Left renal cortex interstitium (tissue), 4 donors: ENCODE measurements at places on chromosomes 4 and X. TPM values are rescaled to one million over a fixed set of nuclear protein-coding genes. Genes with fewer than 3 reads are reported as not detected.

PPP1R3F gene
- 9.1 TPM for polyA plus RNA-seq

PDE6B gene
- 50.5 TPM for polyA plus RNA-seq

OSTC gene
- 285 TPM for polyA plus RNA-seq

MSX1 gene
- 0.75 TPM for polyA plus RNA-seq

GPR143 gene
- 11.9 TPM for polyA plus RNA-seq

NHS gene
- 15.0 TPM for polyA plus RNA-seq

P2RY10 gene
- 0.22 TPM for polyA plus RNA-seq

ADH4 gene
- polyA plus RNA-seq, result 0.43 TPM

MEPE gene
- polyA plus RNA-seq, result not detected

PAGE5 gene
- polyA plus RNA-seq, result not detected

SLC10A4 gene
- polyA plus RNA-seq, result 0.13 TPM

LUZP4 gene
- polyA plus RNA-seq, result not detected

GAGE1 gene
- polyA plus RNA-seq, result not detected

APBB2 gene
- 63.5 TPM for polyA plus RNA-seq

CORIN gene
- polyA plus RNA-seq, result 5.4 TPM

VBP1 gene
- 82.5 TPM for polyA plus RNA-seq

SLIT2 gene
- 53.6 TPM for polyA plus RNA-seq

FAT1 gene
- 257 TPM for polyA plus RNA-seq

VCX3B gene
- 0.68 TPM for polyA plus RNA-seq

ARAP2 gene
- polyA plus RNA-seq, result 7.7 TPM

SPANXN3 gene
- polyA plus RNA-seq, result not detected

ETDA gene
- 0.39 TPM for polyA plus RNA-seq

SLC9B2 gene
- 6.1 TPM for polyA plus RNA-seq

MAP7D3 gene
- 16.4 TPM for polyA plus RNA-seq

GYPE gene
- polyA plus RNA-seq, result 1.6 TPM

ELMOD2 gene
- polyA plus RNA-seq, result 41.8 TPM

CDX4 gene
- not detected for polyA plus RNA-seq

ADH1B gene
- 21.7 TPM for polyA plus RNA-seq

LRP2BP gene
- 2.0 TPM for polyA plus RNA-seq

MAD2L1 gene
- 50.1 TPM for polyA plus RNA-seq

SLC4A4 gene
- polyA plus RNA-seq, result 74.6 TPM

PNPLA4 gene
- polyA plus RNA-seq, result 28.1 TPM

PNMA5 gene
- polyA plus RNA-seq, result 0.10 TPM

PCDH7 gene
- polyA plus RNA-seq, result 20.3 TPM

NDUFB11 gene
- 90.0 TPM for polyA plus RNA-seq

GPRASP3 gene
- polyA plus RNA-seq, result 20.6 TPM

EVC2 gene
- polyA plus RNA-seq, result 7.7 TPM

ARMCX1 gene
- 49.6 TPM for polyA plus RNA-seq

RPA4 gene
- polyA plus RNA-seq, result not detected

RASGEF1B gene
- 12.7 TPM for polyA plus RNA-seq

LGI2 gene
- 23.6 TPM for polyA plus RNA-seq

RAB40A gene
- 4.1 TPM for polyA plus RNA-seq

L1CAM gene
- polyA plus RNA-seq, result 68.5 TPM

GPAT3 gene
- 26.7 TPM for polyA plus RNA-seq

ESX1 gene
- polyA plus RNA-seq, result not detected

STARD8 gene
- polyA plus RNA-seq, result 21.4 TPM

DKK2 gene
- polyA plus RNA-seq, result 7.0 TPM

PITX2 gene
- polyA plus RNA-seq, result 1.8 TPM

TMEM47 gene
- polyA plus RNA-seq, result 37.0 TPM

PDLIM3 gene
- polyA plus RNA-seq, result 5.4 TPM

EPGN gene
- polyA plus RNA-seq, result 1.6 TPM

PLS3 gene
- polyA plus RNA-seq, result 263 TPM
